ENCODE measurements at places on chromosomes 1 and 21.

- no peak for DNase-seq
These were observed 14.9 kb downstream of the MAPKAPK2 start for GRCh38 chr1:206699626-206700025.

DNA sequence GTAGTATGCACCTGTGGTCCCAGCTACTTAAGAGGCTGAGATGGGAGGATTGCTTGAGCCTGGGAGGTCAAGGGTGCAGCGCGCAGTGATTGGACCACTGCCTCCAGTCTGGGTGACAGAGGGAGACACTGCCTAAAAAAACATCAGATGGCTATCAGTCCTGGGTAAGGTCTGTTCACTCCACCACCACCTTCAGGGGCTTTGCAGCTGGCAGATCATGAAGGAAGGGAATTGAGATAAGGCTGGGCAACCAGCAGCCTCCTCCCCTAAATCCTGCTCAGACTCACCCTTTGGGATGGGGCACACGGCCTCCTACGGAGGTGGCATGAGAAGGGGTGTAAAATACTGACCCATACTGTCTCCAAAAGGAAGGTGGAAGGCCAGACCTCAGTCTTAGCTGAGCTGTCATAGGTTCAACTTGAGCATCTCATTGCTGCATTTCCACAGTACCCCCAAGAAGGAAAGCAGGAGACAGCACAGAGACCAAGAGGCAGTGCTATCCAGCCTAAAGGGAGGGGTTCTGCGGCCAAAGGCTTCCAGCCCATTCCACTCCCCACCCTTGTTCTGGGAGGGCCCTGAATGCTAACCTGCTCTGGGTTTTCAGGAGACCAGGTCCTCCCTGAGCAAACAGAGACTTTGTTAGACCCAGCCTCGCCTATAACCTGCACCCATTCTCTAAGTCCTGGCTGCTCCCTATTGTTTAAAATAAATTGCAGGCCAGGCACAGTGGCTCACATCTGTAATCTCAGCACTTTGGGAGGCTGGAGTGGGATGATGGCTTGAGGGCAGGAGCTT, 13.7 kb downstream of the SLC45A3 start:
- DNase-seq: no peak

DNA sequence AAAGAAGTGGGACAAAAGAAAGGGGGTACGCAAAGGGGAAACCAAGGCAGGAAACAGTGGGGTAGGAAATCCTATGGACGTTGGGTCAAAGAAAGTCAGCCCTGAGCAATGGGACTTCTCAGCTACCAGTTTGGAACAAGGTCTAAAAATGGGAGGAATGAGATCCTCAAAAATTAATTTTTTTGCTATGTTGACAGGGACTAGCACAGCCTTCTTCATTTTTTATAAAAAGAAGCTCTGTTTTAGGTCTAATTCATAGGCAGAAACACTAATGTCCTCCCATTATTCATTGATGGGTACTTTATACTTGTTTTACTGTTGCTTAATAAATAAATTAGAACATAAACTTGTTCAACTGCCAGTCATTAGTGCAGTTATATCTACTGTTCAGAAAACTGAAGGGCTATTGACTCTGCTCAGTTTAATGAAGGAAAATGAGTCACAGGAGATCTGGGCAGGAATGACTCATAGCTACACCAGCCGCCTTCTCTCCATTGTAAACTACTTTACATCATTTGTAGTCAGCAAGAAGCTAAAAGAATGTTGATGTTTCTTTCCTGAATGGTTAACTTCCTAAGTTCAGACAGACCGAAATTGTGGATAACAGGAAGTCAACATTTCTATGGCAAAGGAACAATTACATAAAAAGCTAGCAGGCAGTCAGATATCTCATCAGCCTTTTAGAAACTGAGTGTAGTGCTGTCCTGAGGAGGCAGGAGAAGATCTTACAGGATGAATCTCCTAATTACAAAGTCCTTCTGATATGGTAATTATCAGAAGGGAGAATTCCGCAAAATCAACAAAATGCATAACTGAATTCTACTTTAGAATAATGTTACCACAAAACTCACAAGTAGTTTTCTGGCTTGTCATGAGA, 356.4 kb upstream of the PKN2 start:
- no peak for DNase-seq

DNA sequence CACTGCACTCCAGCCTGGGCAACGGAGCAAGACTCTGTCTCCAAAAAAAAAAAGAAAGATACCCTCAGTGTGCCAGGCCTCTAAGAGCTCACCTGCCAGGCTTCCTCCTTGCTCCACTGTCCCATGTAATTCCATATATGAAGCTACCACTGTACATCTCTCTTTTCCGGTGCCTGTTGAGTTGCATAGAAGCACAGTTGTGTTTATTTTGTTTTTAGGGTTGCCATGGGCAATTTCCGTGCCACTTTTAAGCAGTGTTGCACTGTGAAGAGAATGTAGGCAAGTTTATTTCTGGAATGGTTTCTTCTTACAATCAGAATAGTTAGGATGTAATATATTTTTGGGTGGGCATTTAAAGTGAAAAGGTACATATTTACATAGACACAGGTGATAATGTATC, 23.3 kb downstream of the MR1 start:
- no peak for DNase-seq

- DNase-seq: peak; percentile 44
These were observed 45.7 kb downstream of the ATP2B4 start for GRCh38 chr1:203672346-203672745.

- no peak for DNase-seq
These were observed 61.9 kb upstream of the COX20 start for GRCh38 chr1:244773513-244773912.

DNA sequence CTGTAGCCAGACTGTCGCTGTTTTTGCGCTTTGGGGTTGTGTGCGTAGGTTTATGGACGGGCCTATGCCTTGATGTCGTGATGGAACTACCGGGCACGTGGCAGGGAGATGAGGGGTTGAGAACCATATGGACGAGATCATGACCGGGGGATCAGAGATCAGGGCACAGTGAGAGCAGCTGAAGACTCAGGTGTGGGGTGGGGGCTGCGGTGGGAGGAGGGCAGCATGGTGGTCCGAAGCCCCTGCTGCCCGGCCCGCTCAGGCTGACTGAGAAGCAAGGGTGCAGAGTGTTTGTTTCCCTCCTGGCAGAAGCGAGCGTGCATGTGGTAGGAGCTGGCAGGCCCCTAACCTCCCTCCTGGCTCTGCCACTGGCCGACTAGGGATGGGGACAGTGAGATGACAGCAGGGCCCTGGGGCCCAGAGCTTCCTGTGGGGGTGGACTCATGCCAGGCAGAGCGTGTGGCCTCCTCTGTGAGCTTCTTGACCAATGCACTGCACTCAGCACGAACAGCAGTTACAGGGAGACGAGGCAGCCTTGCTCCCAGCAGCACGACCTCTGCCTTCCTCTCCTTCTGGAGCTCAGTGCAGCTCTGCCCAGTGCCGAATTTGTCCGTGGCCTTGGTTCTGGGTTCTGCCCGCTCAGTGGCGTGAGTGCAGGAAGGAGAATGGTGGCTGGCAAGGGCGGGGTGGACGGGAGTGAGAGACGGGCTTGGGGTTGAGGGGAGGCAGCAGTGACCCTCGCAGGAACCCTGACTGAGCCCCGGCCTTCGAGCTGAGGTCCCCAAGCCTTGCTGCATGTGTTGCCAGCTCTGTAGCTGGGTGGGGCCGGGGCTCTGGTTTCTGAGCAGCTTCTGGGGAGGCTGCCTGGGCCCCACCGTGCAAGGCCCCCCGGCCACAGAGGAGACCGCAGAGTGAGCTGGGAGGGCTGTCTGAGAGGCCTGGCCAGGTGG, 22.2 kb upstream of the LRRC3 start:
- no peak for DNase-seq

DNA sequence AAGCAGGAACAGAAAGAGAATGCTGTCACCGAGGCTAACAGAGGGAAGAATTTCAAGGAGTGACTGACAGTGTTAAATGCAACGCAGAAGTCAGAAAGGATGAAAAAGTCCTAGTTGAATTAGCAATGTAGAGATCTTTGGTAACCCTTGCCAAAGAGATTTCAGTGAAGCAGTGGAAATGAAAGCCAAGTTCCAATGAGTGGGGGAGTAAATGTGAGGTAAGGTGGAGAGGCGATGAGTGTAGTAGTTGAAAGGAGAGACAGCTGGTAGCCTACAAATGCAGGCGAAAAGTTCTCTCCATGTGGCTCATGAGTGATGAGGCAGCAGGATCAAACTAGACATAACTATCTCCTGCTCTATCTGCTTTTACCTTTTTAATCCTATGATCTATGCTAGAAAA, 74.6 kb upstream of the IPO9 start:
- no peak for DNase-seq

DNA sequence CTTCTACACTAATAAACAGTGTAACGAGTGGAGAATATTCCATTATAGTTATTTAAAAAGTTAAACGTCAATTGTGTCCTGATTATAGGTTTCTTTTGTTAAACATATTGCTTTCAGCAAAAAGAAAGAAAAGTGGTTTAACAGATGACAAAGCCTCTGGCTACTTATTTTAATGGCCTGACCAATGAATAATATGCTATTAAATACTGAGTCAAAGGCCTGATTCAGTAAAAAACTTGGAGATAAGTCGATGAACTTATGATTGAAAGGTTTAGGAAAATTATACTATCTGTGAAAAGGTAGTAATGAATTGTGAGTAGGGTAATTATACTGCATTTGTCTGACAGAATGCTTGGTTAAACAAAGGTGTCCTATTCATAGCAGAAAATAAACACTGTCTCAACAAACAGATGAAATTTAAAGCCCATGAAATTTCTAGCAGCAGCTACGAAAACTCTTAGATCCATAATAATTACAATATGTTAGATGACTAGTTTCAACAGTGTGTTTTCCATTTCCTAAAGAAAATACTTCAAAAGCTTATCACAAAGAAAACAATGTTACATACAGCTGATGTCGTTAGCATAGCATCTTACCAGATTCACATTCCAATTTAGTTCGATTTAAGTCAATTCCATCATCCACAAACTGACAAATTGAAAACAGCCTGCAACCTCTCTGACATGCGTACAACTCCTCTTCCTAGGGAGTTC, 6.2 kb downstream of the TMEM59 start:
- peak; percentile 47 for DNase-seq

- DNase-seq: no peak
These were observed 474.3 kb upstream of the TMPRSS15 start for GRCh38 chr21:18877917-18878316.

DNA sequence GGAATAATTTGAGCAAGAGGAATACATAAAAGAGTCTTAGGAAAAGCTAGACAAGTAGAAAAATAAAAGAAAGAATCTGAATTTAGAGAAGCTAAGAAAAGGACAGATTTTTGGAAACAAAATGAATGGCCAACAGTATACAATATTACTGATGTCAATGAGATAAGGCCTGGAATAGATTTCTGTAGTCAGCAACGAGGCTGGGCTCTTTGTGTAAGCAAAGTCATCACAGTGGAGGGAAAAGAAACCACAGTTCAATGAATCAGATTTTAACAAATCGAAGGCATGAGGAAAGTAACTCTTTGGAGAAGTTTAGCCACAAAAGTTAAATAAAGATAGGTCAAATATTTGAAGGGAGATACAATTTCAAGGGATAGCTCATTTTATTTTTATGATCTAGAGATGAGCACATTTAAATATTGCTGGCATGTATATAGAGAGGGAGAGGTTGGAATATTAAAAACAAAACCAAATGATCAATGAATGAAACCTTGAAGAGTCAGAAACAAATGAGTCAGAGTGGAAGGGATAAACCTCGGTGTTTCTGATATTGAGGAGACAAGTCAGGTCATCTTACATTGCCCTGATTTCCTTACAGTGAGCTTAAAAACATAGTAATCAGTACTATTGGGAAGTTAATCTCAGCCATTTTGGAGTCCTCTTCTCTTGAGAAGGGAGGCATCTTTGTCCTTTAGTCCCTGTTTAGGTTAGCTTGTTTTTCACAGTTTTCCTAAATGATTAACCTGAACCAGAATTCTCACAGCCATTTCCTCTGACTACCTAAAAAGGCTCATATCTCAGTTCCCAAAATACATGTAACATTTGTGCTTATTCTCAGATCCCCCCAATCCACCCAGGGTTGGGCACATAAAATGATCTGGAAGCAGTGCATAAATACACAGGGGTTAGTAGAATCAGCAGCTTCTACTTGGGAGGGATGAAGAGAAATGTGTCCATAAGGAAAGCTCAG, 620.0 kb upstream of the B3GALT2 start:
- no peak for DNase-seq

- no peak for DNase-seq
These were observed 10.6 kb upstream of the HLCS start for GRCh38 chr21:36976882-36977651.

DNA sequence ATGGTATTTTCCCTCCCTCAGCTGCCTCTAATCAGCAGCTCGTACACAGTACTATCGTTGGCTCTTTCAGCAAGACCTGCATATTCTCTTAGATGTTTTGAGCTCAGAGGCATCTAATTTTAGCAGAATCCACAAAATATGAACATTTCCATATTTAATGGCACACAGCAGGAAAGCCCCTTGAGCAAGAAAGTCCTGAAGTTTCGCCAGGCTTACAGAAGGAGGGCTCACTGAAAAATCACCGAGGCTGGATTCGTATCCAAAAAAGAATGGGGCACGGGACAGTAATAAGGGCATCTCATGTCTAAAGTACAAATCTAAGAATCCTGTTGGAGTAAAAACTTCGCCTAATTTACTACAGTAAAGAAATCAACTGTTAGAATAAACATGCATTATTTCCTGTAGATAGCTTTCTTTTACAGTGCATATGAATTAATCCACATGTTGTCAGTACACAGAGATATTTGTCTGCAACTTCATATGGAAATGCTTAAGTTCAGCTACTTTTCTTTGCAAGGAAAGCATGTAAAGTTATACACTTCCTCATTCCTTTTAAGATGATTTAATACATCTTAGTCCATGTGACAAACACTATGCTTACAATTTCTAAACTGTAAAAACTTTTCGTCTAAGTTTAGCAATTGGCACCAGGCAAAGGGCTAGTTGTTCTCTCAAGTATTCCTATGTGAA, 1205.3 kb upstream of the ADGRL4 start:
- DNase-seq: no peak

- no peak for DNase-seq
These were observed 149.3 kb downstream of the HUNK start for GRCh38 chr21:32022146-32022545.

- no peak for DNase-seq
These were observed 123.3 kb upstream of the GADD45A start for GRCh38 chr1:67561704-67562113.

- no peak for DNase-seq
These were observed 2.5 kb upstream of the LHX8 start for GRCh38 chr1:75131565-75132241.

DNA sequence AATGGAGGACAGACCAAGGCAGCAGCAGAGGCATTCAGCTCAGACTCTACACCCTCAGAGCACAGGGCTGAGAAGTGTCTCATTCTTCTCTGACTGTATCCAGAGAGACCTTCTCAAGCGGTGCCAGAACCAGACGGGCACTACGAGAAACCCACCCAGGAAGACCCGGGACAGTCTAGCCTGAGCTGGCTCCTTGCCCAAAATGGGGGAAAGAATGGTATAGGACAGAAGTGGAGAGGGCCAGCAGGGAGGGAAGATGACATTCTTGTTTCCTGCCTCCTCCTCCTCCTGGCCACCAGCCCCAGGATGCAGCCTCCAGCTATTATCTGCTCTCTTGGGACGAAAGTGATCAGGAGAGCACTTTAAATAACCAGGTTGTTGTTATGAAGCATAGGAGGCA, 22.6 kb upstream of the PRELP start:
- DNase-seq: no peak

- DNase-seq: no peak
These were observed 28.7 kb downstream of the RCSD1 start for GRCh38 chr1:167658574-167659328.

Measured in NCI-H1417 treated with DMSO at 0.1 percent for 48 hours (cell line).